ENCODE measurements at places on chromosomes 1 and 21. TPM values are rescaled to one million over a fixed set of nuclear protein-coding genes. Genes with fewer than 3 reads are reported as not detected.

The KCNJ10 gene
- not detected for total RNA-seq

The OR2L8 gene
- not detected for total RNA-seq

The DNALI1 gene
- 5.0 TPM for total RNA-seq

The LRRN2 gene
- 0.26 TPM for total RNA-seq

The PPM1J gene
- 1.0 TPM for total RNA-seq

DNA sequence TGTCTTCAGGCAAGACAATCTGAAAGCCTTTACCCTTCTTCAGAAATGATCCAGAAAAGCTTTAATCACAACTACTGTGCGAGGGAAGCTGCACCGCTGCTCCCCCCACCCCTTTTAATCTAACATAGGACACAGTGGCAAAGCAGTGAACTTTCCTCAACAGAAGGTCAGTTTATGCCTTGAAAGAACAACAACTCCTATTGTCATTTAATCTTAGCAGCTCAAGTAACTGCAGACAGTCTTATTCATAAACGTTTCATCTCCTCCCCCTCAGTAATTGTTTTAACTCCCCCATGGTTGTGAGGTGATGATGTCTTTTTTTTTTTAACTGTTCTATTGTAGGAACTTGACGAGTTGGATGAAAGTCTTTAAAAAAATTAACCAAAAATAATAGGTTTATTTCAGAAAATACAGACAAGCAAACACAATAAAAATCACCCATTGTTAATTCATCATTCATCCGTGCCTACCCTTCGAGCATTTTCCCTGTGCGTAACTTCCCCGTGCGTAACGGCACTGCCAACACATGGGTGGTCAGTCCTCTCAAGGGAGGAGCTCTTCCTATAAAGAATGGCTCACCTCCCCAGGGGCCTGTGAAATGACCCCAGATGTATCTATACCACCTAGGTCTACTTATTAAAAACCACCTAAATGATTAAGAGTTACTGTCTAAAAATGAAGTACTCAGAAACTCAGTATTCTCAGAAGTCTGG, 3.3 kb upstream of the ADAR start:
- DNase-seq, result no peak

DNA sequence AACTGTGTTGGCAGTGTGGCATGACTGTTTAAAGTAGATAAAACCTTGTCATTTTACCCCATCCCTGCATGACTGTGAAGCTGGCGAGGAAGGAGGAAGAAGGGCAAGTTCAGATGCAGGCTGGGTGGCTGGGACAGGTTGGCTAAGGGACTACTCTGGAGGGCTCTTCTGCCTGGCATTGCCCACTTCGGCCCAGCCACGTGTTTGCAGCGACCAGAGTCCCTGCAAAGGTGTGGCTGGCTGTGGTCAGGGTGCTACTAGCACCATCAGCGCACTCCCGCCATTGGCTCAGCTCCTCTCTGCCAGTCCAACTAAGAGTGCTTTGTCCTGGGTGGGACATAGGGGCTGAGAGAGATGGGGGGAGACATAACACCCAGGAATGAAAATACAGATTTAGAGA, 7.2 kb downstream of the C1orf115 start:
- no peak for DNase-seq

GRCh38 chr1:21801100-21801499, 11.0 kb upstream of the LDLRAD2 start:
- DNase-seq, result peak; percentile 43

GRCh38 chr1:221712198-221712684, 29.6 kb downstream of the DUSP10 start:
- peak; percentile 97 for DNase-seq

DNA sequence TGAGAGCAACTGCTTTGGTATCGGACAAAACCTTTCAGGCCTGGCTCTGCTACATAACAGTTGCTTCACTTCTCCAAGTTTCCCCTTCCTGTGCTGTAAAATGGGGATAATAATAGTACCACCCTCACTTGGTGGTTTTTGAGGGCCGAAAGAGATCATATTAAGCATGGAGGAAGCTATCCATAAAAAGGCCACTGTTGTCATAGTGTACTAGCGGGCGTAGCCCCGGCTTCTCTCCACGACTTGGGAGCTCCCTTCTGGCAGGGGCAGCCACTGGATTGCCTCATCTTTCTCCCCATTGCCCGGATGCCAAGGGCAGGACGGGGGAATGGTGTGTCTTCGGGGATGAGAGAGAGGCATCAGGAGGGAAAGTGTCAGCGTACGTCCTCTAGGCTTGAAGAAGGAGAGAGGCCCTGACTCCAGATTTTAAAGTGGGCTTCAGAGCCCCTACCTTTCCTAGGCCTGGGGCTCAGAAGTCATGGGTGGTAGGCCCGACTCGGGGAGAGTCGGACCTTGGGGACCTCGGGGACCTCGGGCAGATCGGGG, 548 bp upstream of the MFSD2A start:
- no peak for DNase-seq

Measured in fibroblast of lung (primary cell).